ENCODE measurements at places on chromosomes 3 and 15.
A peak's percentile ranks its signal among the peaks of the same experiment; 100 is the strongest.

GRCh38 chr3:63500196-63500595 is 152.3 kb upstream of the SNTN start:
- no peak for DNase-seq

DNA sequence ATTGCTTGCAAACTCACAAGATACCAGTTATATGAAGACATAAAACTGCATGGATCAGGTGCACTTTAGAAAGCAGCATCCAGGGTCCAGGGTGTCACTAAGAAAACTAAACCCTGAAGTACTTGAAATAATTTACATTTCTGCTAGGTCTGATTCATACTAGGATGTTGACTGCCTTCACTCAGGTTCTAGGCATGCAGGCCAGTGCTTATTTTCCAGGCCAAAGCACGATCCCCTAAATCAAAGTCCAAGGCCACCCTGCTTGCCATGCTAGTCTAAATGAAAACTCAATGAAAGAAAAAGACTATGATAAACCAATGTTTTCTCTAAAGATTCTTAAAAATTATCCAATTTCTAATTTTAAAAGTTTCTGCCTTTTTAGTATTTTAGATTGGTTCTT is 49.4 kb downstream of the GREM1 start:
- no peak for DNase-seq

DNA sequence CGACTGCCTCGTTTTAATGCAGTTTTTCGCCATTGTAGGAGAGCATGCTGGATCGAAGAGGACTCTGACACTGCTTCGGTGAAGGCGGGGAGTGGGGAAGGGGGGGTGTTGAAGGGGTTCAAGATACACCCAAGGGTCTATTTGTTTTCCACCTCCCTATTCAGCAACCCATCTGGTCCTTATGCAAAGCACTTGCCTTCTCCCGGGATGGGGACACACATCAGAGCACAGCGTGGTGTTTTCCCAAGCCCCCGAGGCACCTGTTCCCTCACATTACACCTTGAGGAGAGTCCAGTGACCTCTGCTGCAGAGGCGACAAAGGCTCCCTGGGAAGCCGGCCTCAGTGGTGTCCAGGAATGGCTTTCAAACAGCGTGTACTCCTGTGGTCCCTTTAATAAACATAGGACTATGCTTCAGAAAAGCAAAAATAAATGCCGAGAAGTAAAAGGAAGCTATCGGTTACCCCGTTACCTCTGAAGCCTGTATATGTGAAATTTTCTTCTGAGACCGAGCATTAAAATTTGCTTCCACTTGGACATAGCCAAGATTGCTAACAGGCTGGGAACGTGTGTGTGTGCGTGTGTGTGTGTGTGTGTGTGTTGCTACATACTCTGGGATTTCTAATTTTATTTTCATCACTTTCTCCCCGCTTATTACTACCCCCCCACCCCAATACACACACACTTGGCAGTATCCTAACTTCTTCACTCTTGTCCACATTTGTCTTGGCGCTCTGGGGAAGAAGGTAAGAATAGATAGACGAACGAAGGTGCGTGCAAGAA is 53.2 kb downstream of the CCDC54 start:
- DNase-seq, result no peak

- DNase-seq, result no peak
These were observed 74.0 kb downstream of the TFRC start for GRCh38 chr3:196007744-196008335.

GRCh38 chr3:156576651-156577348 is 21.9 kb upstream of the SSR3 start:
- DNase-seq, result no peak

GRCh38 chr15:75380773-75381172 is 12.4 kb upstream of the MAN2C1 start:
- DNase-seq, result no peak

GRCh38 chr15:93819826-93820225 is 411.5 kb upstream of the MCTP2 start:
- DNase-seq, result no peak

DNA sequence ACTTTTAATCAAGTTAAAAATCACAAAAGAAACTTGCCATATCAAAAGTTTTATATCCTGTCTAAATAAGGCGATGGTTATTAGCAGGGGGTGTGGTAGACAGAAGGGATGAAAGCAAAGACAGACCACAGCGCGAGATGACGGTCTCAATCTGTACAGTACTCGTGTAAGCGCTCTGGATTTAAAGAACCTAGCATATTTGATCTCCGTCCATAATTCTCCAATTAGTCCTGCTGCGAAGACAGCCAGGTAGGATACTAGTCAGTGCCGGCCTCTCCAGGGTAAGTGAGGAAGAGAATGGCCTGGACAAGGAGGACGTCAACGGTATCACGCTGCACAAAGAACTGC is 701 bp downstream of the SGO1 start:
- no peak for DNase-seq

DNA sequence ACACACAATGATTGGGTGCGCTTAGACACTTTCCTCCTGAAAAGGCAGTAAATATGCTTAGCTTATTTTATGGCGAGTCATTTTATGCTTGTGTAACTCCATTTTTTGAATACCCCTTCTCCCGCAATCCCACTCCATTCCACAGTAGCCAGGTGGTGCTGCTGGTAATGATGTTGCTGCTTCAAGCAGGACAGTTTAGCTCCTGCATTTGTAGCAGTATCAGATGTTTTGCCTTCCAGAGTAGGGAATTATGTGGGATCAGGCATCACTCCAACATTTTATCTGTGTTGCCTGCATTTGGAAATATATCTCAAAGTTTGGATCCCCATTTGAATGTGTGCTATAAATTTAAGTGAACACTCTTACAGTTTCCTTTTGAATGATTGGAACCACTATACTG is 302.1 kb upstream of the SGO1 start:
- no peak for DNase-seq

- DNase-seq, result no peak
These were observed 7.0 kb downstream of the DLEC1 start for GRCh38 chr3:38046027-38046426.

DNA sequence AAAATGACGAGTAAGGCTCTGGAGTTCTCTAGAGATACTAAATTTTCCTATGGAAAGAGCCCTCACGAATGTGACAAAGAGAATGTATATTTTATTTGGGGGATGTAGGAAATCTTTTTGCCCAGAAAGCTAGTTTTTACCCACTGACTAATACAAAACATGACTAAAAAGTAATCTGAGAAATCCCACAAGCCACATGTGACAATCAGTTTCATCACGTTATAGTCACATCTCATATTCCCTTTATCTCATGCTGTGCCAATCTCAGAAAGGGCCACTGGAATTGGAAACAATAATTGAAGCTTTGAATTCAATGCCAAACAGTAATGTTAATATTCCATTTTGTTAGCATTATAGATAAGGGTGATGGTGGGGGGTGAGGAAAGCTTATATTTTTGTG is 509.0 kb upstream of the GOLIM4 start:
- no peak for DNase-seq

DNA sequence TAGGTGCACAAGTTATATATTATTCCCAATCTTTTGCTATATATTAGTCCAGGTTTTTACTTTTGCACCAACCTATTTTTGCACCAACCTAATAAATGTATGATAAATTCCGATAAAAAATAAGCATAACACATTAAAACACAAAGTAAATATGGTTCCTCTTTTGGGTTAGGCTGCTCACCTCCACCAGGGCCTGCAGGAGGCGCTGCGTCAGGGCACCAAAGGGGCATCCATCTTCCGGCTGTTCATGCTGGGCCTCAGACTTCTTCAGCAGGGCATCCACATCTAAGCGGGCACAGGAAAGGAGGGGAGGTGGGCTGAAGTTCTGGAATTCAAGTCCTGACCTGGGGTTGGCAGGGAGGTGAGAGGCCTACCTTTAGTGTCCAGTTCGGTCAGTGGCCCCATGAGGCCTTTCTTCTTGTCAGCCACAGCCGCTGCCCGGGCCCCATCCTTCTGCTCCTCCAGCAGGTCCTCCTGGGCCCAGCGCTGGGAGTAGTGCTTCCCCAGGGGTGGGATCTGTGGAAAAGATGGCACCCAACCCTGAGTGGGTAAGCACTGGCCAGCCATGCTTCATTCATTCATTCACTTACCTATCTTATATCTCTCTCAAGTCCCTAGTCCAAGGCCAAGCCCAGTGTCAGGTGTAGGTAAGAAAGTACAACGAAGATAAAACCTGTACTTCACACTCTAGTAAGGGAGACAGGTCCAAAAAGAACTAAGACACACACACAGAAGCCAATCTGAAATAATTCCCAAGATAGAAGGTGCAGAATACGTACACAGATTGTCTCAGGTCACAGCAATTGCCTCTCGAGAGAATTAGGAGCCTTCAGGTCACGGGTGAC is 5.2 kb downstream of the TADA3 start:
- no peak for DNase-seq

GRCh38 chr15:44535523-44536301 is 1.2 kb upstream of the EIF3J start:
- DNase-seq, result no peak

GRCh38 chr3:111299192-111299615 is 227.6 kb downstream of the NECTIN3 start:
- no peak for DNase-seq

DNA sequence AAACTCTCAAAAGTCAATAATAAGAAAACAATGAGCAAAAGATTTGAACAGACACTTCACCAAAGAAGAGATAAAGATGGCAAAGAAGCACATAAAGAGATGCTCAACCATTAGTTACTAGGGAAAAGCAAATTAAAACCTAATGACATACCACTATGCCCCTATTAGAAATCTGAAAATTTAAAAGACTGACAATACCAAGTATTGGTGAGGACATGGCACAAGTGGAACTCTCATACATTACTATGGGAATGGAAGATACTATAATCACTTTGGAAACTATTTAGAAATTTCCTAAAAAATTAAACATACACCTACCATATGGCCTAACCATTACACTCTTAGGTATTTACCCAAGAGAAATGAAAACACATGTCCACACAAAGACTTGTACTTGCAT is 35.2 kb upstream of the LAMP3 start:
- no peak for DNase-seq

GRCh38 chr15:96340348-96340597 is 9.8 kb downstream of the NR2F2 start:
- DNase-seq, result no peak

- DNase-seq, result no peak
These were observed 298.1 kb downstream of the NSUN3 start for GRCh38 chr3:94360987-94361386.

DNA sequence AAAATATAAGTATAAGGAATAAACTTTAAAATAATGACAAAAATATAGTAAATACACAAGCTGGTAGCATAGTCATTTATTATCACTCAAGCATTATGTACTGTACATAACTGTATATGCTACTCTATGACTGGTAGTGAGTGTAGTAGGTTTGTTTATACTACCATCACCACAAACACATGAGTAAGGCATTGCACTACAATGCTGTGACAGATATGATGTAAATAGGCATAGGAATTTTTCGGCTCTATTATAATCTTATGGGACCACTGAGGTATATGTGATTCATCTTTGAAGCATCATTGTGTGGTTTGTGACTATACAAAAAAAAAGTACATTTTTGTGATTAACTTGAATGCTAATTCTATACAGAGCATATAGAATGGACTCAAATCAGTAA is 35.3 kb upstream of the FBN1 start:
- DNase-seq, result no peak

GRCh38 chr3:30268288-30268687 is 338.1 kb upstream of the TGFBR2 start:
- no peak for DNase-seq

GRCh38 chr3:149442851-149443544 is 31.5 kb upstream of the TM4SF4 start:
- no peak for DNase-seq

- DNase-seq, result no peak
These were observed 42.3 kb downstream of the NR1D2 start for GRCh38 chr3:23987356-23987755.

GRCh38 chr3:62318752-62319569 is 54.4 kb downstream of the FEZF2 start:
- DNase-seq, result peak; percentile 21

DNA sequence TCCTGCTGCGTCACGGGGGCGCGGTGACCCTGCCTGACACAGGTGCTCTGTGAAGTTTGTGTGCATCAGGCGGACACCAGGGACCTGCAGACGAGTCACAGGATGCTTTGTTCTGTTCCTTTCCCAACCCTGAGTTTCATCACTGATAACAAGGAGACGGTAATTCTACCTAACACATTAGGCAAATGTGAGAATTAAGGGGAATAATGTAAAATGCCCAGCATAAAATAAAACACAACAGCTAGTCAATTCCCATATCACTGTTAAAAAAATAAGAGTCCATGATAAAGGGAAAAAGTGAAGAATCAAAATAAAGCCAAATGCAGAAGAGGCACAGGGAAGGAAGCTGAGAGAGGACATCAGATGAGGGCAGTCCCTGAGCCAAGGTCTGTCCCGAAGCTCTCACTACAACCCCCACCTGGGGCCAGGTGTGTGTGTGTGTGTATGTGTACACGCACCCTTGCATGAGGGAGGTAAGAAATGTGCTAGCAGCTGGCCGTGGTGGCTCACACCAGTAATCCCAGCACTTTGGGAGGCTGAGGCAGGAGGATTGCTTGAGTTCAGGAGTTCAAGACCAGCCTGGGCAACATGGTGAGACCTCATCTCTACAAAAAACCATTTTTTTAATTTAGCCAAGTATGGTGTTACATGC is 27.5 kb downstream of the PLA2G4D start:
- DNase-seq, result no peak

GRCh38 chr3:48739955-48740823 is 23.2 kb upstream of the IP6K2 start:
- peak; percentile 13 for DNase-seq

GRCh38 chr3:16474216-16474615 is 39.3 kb downstream of the RFTN1 start:
- no peak for DNase-seq

- no peak for DNase-seq
These were observed 166.4 kb upstream of the UBE2E2 start for GRCh38 chr3:23036728-23037127.

GRCh38 chr15:39638041-39638440 is 57.2 kb downstream of the THBS1 start:
- no peak for DNase-seq

GRCh38 chr15:70447928-70448698 is 315.2 kb downstream of the UACA start:
- no peak for DNase-seq

- no peak for DNase-seq
These were observed 33.0 kb upstream of the TEX264 start for GRCh38 chr3:51637941-51638471.

DNA sequence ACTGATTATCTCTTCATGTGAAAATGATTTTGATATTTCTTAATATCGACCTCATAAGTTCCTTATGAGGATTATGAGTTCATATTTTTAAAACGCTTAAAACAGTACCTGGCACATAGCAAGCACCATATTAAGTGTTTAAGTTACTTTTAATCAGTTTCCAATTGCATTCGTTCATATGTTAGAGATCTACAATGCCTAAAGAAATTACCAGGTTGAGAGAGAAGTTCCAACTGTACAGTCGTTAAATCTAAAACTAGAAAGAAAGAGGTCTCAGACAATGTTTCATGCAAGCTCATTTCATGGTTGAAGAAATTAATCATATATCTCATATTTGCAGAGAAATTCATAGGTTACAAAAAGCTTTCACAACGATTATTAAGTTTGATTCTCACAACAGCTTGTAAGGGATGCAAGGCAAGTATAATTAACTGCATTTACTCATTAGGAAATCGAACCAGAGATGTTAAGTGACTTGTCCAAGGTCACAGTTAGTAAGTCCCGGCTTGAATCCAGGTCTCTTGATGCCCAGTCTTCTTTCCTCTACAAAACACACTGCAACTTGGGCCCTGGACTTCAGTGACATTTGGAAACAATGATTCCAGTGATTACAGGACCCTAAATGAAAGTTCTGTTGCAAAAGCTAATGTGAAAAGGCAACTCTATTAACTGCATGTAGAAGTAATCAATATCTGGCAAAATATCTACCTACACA is 1.3 kb downstream of the MYO5A start:
- no peak for DNase-seq

Data from activated gamma-delta T cell (primary cell).